CD4-positive, alpha-beta T cell treated with Interferon gamma for 1 hour (primary cell): ENCODE measurements at places on chromosomes 5 and 9.

DNA sequence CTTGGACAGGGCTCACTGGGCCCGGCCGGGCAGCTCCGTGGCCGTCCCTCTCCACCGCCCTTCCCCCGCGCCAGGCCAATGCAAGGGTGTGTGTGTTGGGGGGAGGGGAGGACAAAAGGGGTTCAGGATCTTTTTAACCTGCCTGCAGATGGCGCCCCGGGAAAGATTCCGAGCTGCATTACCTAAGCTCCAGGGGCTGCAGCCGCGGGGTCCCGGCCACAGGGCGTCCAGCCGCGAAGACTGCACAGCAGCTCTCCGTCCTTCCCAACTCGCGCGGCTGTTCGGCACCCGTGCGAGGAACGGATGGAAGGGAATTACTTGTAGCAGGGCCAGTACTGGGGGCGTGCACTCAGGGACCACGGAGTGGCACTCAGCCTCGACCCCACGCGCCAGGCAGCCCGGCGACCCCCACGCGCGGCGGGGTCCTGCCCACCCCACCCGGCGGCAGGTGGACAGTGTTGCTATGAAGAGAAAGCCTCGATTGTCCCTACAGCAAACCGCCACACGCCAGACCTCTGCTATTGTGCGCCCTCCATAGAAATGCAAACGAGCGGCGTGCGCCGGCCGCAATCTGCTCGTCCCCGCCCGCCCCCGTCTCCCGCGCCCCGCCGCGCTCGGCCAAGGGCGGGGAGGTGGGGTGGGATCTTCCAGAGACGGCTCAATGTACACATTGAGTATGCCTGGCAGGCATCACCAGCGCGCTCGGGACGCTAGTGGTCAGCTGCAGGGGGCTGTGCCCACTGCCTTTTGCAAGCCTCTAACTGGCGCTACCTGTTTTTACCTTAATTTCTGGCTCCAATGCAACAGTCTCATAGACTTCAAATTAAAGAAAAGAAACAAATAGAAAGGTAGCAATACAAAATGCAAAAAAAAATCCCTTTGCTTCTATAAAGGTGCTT lies 796 bp upstream of the GADD45G start:
- peak; percentile 33 for DNase-seq

- no peak for DNase-seq
Observed at GRCh38 chr5:173047838-173048105, 8.4 kb upstream of the CREBRF start.

- DNase-seq: no peak
Observed at GRCh38 chr9:110591526-110591925, 12.0 kb upstream of the SVEP1 start.

DNA sequence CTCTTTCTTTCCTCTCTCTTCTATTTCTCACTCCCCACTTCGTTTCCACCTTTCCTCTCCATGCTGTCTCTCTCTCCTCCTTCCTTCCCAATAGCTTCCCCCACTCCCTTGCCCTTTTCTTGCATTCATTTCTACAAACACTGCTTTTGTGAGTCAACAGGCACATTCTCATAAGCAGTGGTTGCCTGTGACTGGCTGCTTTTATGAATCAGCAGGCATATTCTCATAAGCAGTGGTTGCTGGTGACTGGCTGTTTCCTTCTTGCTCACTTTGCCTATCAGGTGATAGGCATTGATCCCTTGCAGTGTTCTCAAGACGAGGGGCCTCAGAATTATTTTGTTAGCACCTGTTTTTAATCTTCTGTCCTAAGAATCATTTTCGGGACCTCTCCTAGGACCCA lies 116.1 kb upstream of the ACTBL2 start:
- no peak for DNase-seq

DNA sequence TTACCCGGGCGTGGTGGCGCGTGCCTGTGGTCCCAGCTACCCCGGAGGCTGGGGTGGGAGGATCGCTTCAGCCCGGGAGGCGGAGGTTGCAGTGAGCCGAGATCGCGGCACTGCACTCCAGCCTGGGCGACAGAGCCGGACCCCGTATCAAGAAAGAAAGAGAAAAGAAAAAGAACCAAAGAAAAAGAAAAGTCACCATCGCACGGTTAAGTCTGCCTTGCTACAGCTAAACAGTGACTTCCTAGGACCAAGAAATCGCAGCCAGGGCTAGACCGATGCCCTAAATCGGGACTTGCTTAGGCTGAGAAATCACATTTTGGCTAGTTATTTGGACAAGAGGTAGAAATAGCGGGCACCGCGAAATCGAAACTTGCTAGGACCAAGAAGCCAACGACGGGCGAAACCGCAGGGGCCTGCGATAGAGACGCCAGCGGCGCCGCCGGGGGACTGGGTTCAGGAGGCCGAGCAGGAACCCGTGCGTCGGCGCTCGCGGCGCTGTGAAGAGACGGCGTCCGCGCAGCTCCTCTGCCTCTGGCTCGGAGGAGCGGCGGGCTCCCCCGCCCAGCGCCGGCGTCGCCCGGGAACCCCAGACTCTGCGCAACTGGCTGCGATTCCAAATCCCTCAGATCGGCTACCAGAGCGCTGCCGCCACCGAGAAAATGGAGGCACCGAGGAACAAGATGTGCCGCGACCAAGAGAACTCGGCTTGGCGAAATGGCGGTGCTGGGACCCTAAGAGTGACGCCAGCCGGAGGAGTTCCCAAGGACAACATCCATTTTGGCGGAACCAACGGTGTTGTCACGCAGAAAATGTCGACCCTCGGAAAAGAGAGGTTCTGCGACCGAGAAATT lies 26.1 kb upstream of the ANXA2R start:
- peak; percentile 77 for DNase-seq
